ENCODE measurements at places on chromosomes 12 and 14. TPM values are rescaled to one million over a fixed set of nuclear protein-coding genes. Genes with fewer than 3 reads are reported as not detected.

- no peak for DNase-seq
Observed at GRCh38 chr12:11707535-11707934, 58.1 kb downstream of the ETV6 start.

- DNase-seq = no peak
Observed at GRCh38 chr12:3247629-3248161, 170.5 kb downstream of the TSPAN9 start.

GRCh38 chr14:69094481-69094880 is 58.4 kb downstream of the DCAF5 start:
- no peak for DNase-seq

DNA sequence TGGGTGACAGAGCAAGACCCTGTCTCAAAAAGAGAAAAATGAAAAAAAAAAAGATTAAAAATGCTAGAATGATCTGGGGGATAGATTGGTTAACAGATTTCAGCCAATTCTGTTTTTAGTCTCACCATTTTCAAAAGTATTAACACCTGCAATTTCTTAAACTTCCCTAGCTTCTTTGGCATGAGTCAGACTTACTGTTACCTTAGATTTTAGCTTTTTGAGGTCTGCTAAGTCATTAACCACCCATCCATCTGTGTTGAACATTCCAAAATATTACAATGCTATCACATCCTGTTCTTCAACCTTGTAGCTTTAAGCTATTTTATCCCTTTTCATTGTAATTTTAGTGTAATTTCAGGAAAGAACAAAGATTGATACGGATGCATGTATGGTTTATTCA is 59.3 kb downstream of the PPP1R13B start:
- no peak for DNase-seq

DNA sequence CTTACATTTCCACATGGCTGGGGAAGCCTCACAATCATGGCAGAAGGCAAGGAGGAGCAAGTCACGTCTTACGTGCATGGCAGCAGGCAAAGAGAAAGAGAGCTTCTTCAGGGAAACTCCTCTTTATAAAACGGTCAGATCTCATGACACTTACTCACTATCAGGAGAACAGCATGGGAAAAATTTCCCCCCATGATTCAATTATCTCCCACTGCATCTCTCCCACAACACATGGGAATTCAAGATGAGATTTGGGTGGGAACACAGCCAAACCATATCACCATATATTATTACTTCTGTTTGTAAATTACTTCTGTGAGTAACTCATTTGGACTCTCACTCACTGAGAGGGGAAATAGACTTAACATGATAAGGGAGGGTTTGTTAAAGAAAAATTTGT is 1496.8 kb upstream of the TMEM132C start:
- DNase-seq = no peak

Gene ANG
- 2.3 TPM for total RNA-seq

Gene CCDC60
- not detected for total RNA-seq

Gene FMNL3
- total RNA-seq = 73.7 TPM

All from B cell (primary cell).